WTC11 (cell line): ENCODE measurements at places on chromosomes 1 and 21.
A peak's percentile ranks its signal among the peaks of the same experiment; 100 is the strongest.

GRCh38 chr1:114189398-114189797 is 35.7 kb upstream of the SYT6 start:
- no peak for DNase-seq

DNA sequence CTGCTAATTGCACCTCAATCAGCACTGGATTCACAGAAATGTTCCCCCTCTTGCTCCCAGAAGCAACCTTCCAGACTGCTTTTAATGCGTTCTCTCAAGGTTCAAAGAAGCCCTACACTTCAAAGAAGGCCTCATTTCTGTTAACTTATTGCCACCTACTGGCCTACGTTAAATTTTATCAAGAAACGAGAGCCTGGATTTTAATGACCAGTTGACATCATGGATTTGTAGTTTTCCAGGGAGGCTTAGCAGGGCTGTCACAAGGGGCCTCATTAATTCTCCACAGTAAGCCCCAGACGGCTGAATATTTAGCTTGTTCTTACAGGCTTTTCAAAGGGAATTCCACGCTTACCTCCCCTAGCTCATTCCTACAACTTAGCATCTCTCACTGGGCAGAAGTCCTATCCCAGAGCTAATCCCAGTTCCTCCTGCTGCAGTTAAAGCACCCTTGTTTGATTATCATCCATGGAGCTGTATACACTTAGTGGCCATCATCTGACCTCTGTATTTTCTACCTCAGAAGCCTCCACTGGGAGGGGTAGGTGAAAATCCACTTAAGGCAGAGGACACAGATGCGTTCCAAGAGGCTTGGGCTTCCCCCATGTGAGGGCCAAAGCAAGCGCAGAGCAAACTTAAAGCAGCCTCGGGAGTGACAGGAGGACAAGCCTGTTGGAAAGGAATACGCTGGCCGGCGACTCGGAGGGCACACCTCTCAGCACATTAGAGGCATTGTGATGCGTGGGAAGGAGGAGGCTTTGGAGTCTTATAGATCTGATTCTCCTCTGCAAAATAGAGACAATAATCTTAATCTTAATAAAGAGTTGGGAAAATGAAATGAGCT is 32.2 kb upstream of the CYP4X1 start:
- no peak for DNase-seq

GRCh38 chr1:28540651-28541050 is 12.2 kb upstream of the TRNAU1AP start:
- no peak for DNase-seq

GRCh38 chr21:45780647-45781046 is 137.1 kb downstream of the PCBP3 start:
- DNase-seq = no peak

DNA sequence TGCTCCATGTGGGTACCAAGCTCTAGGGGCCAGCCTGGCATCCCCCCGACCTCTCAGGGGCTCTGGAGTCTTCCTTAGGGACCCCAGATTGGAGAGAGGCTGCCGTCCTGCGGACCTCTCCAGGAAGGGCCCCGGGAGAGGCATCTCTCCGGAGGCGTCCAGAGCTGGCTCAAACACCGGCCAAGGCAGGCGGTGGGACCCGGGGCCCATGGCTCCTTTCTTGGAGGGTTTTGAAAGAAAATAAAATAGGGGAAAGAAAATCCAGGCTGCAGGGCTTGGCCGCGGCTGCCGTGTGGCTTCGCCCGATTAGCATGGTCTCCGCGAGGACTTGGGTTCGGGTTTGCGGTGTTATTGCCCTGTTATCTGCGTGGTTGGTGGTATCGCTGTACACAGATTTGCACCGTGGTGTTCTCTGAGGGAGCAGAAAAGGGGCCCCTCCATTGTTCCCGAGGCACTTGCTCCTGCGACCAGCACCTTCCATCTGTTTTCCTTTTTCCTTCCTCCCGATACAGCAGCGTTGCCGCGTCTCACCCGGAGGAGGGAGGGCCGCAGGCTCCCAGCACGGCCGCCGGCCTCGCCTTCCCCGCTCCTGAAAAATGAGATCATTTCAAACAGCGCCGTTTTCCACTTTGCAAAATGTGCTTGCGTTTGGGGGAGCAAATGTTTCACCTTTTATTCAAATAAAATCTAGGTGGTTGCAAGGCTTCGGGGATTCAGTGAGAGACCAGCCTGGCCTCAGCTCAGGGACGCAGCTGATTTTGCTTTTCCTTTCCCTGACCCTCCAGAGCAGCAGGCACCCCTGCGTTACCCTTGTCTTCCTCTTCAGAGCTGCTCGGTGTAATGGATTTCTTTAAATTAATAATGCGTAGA is 86.3 kb downstream of the PRDM16 start:
- DNase-seq = no peak

GRCh38 chr1:151199873-151200581 is 1.7 kb downstream of the PIP5K1A start:
- DNase-seq = no peak

DNA sequence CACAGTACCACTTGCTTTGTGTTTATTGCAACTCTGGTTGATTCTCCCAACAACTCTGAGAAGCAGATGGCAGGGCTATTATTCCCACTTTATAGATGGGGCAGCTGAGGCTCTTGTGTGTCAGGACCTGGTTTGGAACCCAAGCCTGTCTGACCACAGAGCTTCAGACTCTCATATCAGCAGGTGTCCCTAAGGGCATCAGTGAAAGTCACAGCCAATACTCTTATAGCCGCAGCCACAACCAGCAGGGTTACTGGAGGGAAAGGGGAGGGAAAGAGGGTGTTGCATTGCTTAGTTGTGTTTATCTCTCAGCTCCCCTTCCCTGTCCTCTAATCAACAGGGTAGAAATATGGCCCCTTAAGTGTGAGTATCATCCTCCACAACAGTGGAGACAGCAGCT is 304.0 kb downstream of the RRAGC start:
- no peak for DNase-seq

- DNase-seq = no peak
Observed at GRCh38 chr1:210467440-210468043, 138.8 kb downstream of the HHAT start.

- no peak for DNase-seq
Observed at GRCh38 chr1:223320959-223321358, 43.0 kb downstream of the SUSD4 start.

- no peak for DNase-seq
Observed at GRCh38 chr1:210771131-210771530, 362.8 kb downstream of the KCNH1 start.

DNA sequence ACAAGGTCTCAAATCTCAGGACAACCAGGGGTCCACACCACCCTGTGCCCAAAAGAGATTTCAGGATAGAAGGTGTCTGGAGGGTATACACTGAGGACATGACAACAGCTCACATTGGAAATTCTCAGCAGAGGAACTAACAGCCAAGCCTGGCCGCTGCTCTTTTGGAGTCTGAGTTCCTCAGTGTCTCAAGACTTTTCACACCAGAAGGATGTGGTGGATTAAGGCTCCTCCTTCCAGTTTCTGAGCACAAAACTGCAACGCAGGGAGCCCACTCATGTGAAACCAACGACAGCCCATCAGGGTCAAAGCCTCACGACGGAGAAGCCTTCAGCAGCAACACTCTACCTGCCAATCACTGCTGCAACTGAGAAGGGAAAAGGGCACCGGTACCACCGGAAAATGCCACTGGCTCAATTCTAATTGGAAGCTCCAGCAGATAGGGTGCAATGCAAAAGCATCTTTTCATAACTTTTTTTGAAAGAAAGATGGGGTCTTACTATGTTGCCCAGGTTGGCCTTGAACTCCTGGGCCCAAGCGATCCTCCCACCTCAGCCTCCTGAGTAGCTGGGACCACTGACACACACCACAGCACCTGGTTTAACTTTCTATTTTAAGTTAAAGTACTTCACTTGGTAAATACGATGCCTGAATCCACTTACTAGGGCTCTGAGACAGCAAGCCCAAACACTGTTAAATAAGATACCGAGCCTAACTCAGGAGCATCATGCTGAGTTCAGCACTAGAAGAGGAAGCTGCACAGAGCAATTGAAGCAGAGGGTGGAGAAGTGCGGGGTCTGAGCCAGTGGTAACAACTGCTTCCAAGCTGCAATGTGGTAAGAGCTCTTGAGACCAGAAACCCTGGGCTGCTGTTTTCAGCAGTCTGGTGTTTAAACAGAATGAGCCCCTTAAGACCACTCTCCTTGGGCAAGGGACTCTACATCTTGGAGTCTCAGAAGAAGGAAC is 7.8 kb downstream of the CAPZB start:
- DNase-seq = no peak

DNA sequence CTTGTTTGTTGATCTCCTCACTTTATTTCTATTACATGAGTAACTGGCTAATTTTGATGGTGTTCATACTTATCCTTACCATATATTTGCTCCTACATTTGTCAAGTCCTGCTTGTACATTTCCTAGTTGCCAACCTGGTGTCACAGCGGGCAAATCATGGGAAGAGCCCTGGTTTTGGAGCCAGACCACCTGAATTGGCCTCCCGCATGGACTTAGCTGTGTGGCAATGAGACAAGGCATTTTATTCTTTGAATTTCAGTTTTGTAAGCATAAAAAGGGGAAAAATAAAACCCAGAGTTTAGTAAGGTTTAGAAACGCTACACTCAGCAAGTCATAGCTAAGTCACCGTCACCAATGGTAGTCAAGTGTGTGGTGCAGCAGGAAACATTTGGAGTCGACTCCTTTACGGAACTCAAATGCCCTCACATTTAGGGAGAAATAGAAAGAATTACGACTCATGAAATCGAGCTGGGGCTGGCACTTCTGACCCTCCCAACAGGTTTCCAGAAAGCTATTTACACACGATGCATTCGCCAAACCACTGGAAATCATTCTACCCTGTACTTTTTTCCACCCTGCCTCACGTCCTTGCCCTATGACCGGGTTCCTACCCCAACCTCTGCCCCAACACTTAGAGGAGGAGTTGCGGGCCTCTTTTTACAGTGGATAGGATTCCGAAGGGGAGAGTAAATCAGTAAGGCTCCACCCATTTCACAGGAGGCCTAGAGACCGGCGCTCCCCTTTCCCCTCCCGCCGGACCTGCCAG is 492 bp upstream of the PGM1 start:
- no peak for DNase-seq

DNA sequence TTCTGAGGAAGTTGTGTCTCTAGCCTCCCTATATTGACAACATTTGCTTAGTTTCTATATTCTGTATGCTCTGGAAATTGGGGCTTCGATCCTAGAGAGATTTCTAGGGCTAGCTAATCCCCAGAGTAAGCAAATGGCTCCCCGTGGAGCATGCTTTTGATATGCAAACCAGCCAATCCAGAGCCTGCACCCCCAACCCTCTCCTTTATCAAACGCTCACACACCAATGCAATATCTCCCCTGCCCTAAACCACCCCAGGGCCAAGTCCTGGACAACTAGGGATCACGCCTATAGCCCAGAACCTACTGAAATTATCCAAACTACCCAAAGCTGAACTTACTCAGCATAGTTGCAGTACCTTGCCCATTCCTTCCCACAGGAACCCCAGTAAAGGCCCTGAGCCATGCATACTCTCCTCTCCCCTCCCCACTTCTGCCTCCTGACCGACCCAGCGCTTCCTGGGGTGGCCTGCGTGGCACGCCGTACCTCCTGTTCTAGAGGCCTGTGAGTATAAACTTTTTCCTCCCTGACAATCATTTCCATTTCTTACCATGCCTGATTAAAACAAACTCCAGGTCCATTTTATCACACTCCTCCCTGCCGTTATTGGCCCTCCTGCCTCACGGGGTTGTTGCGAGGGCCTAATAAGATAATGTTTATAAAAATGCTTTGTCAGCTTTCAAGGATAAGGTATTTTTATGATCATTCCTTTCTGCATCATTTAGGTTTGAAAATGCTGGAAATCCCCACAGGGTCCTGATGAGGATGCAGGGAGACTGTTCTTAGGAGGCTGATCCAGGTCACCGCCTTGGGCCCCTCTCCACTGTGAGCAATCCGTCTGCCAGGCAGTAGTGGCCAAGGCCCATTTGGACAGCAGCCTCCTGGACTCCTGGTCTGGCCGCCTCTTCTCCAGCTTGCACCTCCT is 102.7 kb downstream of the TENT5C start:
- DNase-seq = peak; percentile 63

GRCh38 chr1:244876228-244876910 is 12.0 kb upstream of the HNRNPU start:
- DNase-seq = no peak

DNA sequence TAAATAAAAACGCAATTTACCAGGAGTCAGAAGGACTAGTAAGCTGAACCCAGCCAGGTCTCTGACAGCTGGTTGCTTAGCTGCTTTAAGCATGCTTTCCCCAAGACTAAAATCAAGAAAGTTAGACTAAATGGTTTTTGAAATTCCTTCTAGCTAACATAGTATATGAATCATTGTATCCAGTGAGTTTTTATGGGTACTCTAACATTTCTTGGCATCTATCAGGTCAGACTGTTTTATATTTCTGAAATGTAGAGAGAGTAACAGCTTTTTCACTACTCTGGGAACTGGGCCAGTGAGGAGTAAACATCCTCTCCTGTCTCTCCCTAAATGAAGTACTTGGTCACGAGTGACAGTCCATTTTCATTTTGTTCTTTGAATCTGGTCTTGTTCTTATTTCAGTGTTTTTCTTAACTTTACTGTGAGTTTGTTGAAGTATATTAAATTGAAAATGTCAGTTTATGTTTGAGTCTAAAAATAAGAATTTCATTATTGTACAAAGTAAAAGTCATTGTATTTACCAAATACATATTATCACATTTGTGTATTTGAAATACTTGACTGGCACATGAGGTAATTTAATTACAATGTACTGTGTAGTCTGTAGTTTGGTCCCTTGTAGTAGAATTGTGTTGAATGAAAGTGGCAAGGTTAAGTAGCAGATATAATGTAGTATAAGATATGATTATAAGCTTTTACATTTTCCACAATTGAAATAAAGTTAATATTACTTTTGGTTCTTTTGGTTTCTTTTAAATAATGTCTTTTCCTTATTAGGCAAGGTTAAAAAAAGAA is 47.6 kb downstream of the PKN2 start:
- DNase-seq = no peak

GRCh38 chr1:223887747-223888418 is 42.1 kb upstream of the TP53BP2 start:
- DNase-seq = no peak

GRCh38 chr1:108190686-108191416 is 9.3 kb downstream of the SLC25A24 start:
- DNase-seq = no peak

DNA sequence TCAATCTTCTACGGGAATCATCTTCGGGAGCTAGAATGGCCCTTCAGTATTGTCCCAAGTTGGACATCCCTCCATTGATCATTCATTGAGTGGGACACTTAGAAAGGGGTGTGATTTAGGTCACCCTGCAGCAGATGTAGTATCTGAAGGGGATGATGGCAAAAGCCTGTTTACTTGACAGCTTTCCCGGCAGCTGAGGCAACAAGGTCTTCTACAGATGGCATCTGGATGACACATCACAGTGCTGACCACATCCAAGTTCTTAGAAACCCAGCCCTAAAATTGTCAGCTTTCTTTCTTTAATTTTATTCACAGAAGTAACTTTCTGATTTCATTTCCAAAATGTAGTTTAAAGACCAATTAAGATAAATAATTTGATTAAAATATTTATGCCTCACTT is 150.3 kb downstream of the AMY1C start:
- no peak for DNase-seq

DNA sequence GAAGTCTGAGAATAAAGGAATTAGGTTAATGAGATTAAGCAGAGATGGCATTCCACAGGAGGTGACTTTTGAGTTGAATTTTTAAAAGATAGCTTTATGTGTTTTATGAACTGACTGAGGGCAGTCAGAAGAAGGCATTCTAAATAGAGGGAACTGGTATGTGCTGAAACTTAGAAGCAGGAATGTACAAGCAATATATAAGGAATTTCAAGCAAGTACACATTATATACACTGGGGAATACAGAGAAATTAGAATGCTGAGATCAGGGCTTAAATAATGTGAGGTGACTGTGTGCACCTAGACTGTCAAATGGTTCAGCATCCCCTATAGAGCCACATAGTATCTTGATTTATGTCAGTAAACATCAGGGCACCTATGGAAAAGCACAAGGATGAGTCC is 19.3 kb downstream of the WNT2B start:
- DNase-seq = no peak
